ENCODE measurements at places on chromosomes 1 and 21.

- DNase-seq = no peak
Observed at GRCh38 chr1:199741586-199741985, 285.9 kb upstream of the NR5A2 start.

DNA sequence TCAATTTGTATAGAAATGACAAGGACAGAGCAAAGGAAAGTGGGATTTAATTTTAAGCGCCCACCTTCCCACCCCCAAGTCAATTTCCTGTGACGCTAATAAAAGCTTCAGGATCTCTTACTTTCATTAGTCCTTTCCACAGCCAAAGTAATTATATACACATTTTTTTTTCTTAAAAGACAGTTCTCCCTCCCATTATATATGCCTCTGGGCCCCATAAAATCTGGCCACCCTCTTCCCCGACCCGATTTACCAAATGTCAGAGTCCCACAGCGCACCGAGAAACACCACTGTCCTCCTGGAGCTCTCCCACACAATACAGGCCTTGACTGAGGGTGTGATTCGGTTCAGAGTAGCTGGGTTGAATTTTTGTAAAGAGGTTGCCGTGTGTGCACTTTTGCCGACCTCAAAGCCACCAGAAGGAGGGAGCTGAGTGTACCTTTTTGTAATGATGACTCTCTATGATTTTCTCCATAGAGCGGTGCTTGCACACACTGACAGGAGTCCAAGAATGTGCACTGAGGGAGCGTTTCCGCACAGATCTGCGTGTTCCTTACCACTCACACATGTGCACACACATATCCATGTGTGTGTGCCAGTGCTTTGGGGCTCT, 26.2 kb upstream of the IL10 start:
- DNase-seq = no peak

GRCh38 chr1:67711855-67712212, 26.8 kb downstream of the GADD45A start:
- no peak for DNase-seq

DNA sequence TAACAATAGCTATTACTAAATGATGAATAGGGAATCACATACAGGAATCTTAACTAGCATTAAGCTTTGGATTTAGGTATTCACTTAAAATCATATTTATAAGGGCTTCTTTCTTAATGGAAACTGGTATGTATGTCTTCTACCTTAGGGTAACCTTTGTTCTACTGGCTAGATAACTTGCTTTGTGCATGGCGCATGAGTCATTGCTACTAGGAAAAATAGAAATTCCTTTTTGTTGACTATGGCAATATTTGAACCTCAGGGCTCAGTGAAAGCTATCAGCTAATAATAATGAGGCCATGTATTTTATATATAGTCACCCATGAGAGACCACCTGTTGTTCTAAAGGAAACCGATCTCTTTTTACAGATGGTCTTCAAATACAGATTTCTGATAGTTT, 72.5 kb downstream of the RPS6KC1 start:
- no peak for DNase-seq

- DNase-seq = no peak
Observed at GRCh38 chr1:46169811-46170454, 5.0 kb upstream of the TSPAN1 start.

DNA sequence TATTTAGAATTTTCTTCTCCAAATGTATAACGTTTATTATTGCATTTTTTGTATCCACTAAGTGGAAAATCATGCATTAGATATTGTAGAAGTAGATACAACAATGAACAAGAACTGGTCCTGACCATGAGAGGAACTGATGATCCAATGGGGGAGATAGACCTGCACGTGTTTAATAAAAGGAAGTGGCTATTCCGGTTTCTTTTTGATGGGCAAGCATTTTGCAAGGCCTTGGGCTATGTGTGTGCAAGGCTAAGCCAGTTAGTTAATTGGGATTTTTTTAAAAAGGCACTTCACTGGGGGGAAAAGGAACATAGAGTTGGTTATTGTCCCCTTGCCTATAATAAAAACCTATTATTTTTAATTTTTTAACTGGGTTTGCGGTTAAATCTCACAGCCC, 961 bp upstream of the VCAM1 start:
- DNase-seq = no peak

DNA sequence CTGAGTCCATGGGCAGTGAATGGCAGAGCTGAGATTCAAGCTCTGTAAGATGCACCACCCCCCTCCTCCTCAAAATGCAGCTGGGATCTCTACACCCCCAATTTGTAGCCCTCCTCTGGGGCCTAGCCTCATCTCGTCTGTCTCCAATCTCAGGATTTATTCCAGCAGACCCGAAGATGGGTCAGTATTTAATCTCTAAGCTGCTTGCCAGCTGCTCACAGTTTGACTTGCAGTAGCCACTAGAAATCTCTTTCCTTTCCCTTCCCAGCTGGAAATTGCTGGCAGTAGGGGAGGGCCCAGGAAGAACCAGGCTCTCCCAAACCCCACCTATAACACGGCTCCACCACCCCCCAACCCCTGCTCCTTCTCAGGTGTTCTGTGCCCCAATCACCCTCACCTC, 1.5 kb downstream of the LACTBL1 start:
- DNase-seq = no peak

DNA sequence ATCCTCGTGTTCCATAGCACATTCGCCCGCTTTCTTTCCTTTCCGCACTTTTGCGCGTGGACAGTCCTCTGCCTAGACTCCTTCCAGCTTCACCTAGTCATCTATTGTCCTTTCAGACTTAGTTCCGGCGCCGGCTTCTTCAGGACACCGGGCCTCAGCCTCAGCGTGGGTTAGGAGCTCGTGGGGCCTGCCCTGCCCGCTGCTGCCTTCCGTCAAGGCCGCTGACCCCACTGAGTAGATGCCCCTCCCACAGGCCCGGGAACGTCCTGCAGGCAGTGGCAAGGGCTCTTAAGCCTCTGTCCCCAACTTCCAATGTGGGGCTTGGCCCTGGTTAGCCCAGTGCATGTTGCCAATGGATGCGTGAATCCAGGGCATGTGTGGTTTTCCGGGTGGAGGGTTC, 11.4 kb downstream of the DMRTB1 start:
- no peak for DNase-seq

DNA sequence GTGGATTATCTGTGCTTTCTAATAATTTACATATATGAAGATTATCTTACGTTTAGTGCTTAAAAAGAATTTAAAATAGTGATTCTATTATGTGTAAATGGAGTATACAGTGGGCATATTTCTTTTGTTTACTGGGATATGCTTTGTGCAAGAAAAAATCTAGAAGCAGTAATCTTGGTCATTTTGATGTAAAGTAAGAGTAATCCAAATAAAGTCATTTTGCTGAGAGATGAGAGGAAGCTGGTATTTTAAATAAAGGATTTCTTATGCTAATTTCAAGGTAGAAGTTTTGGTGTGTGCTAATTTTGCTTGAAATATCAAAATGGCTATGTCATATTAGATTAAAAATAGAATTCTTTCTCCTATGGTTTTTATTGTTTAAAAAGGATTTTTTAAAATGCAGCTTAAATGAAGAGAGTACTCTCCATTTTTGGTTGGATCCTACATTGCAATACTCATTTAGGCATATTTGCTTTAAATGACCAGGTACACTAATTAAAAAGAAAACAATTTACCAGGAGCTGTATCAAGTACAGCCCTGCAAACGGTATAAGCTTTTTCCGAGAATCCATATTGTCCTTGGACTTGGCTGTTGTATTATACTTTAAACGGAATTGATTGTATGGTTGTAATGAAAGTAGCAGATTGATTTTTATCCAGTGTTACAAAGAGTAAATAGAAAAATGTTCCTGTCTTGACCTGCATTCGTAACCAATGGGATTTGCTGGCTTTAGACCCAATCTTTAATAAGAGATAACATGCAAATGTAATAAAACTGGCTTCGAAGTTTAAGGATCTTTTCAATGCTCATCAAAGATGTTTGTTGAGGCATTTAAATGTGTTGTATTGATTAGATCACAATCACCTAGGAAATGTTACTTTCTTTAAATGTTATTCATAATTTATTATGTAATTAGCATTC, 574.7 kb downstream of the USP25 start:
- DNase-seq = no peak

- no peak for DNase-seq
Observed at GRCh38 chr21:8988696-8989095, 1532.7 kb upstream of the TPTE start.
